ENCODE measurements at places on chromosomes 4 and X.

DNA sequence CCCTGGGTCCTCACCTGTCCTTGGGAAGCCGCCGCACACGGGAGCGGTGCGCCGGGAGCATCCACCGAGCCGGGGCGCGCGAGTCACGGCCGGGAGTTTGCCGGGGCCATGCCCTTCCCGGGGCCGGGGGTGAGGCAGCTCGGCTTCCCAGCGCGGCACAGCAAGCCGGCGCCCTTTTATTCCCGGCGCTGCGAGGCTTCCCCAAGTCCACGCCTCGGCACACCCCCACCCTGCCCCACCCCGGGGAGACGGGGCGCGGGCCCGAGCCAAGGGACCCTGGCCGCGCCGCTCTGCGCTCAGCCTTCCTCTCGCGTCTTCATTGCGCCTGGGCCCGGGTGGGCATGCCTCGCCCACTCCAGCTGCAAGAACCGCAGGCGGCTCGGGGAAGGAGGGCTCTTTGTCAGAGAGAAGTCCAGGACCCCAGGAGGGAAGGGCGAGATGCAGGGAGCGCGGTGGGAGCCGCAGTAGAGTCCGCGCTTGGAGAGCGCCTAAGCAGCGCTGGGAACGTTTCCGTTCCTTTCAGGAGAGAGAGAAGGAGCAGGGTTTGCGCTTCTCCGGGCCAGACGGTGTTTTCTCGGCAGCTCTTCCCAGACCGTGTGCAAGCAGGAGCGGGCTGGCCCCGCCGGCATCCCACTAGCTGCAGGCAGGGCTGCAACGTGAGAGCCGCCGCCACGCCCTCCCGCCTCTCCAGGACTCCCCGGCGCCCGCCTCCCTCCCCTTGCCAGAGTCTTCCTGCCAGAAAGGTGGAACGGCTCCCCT lies at the start of gene MXRA5:
Gene MXRA5, minus strand, starts transcription at position 152 of the 759 bp plus-strand sequence. CDS start 2,819 bp downstream, outside the sequence.
- no peak for DNase-seq

DNA sequence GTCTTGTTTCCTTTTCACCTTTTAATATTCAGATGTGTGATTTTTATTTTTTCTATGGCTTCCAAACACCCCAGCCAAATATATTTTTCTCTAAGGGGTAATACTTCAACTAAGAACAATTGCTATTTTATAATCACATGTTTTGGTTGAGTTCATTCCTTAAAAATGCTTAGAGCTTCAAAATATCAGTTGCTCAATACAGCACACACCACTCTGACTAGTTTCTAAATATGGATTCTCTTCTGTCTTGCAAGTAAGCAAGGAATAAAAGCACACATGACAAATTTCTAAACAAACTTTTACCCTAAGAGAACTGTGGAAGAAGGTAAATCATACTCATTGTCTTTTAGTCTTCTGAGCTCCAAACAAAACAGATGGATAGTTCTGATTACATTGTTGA lies 27.2 kb downstream of the ANTXR2 start:
- DNase-seq = no peak

DNA sequence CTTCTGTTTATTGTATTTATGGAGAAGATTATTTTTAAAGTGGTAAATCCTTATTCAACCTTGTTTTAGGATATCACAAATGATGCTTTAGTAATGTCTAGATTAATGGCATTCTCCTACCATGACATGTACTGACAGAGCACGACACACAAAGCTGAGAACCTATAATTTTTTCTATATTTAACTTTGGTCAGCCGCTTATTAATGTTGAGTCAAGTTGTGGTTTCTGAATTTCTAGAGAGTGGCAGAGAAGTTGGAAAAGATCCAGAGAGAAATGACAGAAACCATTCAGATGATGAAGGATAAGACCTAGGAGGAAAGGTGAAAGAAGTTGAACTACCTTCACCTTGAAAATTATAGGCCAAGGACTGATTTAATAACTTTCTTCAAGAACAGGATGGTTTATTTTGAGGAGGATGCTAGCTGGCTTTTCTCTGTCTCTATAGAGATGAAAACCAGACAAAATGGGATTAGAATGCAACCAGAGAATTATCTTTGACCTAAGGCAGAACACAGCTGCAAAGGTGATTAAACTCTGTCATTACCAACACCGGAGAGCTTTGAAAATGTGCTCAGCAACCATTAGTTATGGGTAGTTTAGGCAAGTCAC lies 62.6 kb upstream of the TSPAN5 start:
- no peak for DNase-seq

GRCh38 chr4:38560768-38561558 lies 103.0 kb upstream of the KLF3 start:
- DNase-seq = peak; percentile 84

GRCh38 chr4:164731827-164732474 lies 22.0 kb upstream of the SMIM31 start:
- peak; percentile 57 for DNase-seq

DNA sequence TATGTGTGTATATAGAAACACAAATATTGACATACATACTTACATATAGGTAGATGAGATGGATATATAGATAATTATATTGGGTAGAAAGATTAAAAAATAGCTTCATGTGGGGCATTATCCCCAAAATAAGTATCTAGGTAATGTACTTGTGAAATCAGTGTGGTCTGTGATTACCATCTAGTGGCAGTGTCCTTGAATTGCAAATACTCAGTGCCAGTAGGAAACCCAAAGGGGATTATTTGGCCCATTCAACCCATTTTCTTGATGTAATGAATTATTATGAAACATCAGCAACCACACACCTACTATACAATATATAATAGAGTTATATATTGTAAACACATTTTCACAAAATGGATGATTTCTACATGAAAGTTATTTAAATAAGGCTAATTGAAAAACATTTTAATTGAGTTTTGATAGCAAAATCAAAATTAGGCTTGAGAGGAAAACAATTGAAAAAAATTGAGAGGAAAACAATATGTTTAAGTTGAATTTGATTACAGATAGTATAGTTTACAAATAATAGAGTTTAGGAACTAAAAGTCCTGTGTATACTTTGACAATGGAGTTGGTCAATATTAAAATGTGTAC lies 389.4 kb downstream of the GALNTL6 start:
- DNase-seq = peak; percentile 1
